ENCODE measurements at places on chromosomes 7 and 10.

- DNase-seq, result peak; percentile 42
Measured at GRCh38 chr7:111108496-111108895, 17.6 kb downstream of the LRRN3 start.

DNA sequence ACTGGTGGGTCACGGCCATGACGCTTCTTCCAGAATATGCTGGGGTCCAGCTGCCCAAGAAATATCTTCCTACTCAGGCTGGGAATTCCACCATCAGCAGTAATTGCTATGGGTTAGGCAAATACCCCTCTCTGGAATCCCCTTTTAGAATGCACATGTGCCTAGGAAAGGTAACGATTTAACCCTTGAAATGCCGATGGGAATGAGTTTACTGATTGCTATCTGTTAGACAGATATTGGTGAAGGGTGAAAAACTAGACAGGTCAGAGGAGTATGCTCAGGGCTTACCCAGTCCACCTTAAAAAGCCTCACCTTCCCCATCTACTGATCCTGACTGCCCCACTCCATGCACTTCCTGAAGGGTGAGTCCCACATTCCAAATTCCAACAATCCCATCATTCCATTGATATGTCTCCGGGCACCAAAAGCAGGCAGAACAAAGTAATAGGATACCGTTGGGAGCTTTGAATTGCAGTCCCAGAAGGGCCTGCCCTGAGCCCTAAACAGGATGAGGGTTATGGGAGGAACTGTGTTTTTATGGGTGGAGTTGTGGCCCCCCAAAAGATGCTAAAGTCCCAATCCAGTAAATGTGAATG is 59.3 kb downstream of the DLG5 start:
- DNase-seq, result peak; percentile 69

- peak; percentile 57 for DNase-seq
Measured at GRCh38 chr10:98041352-98042043, 11.1 kb upstream of the CRTAC1 start.

DNA sequence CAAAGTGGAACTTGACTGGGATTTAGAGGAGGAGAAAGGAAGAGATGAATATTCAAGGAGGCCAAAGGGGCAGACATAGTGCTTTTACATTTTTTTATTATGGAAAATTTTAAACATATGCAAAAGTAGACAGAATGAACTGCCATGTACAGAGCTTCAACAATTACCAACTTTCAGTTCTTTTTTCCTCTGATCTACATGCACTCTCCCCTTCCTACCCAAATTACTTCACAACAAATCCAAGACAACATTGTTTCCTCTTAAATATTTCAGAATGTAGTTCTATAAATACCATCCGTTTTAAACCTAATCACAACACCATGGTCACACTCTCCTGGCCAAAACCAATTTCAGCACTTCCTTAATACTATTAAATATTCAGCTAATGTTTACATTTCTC is 83.5 kb upstream of the FZD1 start:
- no peak for DNase-seq

DNA sequence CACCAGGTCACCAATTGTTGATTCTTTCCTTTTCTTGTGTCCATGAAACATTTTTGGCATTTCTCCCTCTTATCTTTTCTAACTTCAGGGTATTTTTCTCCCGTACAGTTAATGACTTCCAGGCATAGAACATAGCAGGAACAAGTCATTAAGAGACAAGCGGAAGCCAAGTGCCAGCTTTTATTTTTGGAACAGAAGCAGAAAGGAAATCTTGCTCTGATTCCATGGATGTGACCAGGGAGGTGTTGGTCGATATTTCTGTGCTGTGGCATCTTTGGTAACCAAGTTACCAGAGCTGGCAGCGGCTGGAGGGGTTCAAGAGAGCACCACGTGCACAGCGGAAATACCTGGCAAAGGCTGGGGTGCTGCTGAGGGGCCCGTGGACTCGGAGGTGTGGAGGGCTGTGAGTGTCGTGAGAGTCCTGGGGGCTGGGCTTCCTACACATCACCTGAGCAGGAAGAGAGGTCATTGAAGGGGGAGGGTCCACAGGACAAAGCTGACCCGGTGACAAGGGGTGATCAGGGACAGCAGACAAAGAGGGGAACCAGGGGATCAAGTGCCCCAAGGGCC is 1.8 kb downstream of the LLCFC1 start:
- DNase-seq, result no peak

DNA sequence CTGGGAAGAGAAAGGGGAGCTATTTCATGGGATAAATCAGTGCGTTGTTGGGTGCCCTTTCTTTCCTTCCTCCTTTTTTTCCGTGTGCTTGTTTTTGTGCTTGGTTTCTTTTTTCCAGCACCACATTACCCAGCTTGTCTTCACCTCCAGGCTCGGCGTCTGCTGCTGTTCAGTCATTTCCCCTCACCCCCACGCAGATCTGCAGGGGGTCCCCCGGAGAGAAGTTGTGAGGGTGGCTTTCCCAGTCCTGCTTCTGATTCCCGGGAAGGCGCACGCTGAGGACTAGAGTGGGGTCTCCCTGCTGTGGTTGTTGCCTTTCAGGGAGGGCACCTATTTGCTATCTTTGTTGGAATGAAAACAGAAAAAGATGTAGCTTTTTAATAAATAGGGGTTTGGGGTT is 1.6 kb downstream of the CAMK1D start:
- no peak for DNase-seq

DNA sequence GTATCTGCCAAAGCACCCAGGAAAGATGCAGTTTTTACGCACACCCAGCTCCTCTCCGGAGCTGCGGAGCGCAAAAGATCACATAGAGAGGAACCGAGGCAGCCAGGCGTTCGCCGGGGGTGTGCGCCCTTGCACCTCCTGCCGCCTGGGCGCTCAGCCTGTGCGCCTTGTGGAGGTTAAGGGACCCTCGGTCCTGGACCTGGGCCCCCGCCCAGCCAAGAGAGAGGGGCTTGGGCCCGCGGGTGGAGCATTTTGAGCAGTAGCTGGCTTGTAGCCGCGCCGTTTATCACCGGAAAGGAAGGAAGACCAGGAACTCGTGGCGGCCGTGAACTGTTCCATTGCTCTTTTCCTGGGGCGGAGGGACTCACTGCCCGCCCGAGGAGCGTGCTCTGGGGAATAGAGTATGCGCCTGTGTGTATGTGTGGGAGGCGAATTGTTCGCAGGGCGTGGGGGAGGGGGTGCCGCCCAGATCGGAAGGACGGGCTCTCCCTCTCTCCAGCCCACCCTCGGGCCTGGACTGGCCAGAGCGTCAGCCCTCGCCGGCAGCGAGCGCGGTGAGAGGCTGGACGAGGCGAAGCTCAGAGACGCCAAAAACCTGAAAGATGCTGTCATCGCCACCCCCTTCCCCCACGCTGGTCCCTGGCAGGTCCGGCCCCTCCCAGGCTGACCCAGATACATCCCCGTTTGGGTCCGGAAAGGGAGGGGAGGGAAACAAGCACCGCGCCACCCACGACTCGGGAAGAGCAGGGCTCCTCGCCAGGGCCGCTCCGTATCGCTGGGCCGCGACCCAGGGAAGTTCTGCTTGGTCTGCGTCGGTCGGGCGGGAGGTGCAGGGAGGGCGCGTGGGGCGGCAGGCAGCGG is 1.2 kb upstream of the WNT2 start:
- peak; percentile 73 for DNase-seq

GRCh38 chr7:82291931-82292330 is 151.6 kb downstream of the CACNA2D1 start:
- DNase-seq, result peak; percentile 19

DNA sequence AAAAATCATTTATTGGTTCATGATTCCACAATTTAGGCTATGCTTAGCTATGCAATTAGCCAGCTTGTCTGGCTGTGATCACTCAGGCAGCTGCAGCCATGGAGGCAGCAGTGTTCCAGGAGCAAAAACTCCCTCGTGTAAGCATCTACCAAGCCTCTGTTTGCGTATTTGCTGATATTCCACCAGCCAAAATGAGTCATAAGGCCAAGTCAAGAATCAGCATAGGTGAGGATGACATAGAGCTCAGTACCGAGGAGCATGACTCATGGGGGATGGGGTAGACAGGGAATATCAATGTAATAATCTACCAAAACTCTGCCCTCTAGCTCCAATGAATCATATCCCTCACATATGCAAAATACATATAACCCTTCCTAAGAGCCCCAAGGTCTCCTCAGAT is 63.3 kb downstream of the IMMP2L start:
- DNase-seq, result peak; percentile 69

DNA sequence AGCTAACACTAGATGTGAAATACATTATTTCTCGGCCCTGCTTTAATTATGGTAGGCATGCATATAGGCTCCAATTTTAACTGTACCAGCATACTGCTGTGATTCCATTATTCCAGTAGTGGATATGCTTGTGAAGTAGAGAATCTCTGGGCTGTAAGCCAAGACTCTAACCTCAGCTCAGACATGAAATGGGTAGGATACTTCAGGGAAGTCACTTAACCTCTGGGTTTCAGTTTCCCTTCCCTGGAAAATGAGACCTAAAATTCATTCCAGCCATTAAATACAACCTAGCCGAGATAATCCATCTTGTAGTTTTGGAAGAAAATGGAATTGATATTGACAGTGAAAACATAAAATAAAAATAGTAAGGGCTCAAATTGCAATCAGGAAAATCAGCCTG is 59.6 kb upstream of the TRIL start:
- peak; percentile 19 for DNase-seq

DNA sequence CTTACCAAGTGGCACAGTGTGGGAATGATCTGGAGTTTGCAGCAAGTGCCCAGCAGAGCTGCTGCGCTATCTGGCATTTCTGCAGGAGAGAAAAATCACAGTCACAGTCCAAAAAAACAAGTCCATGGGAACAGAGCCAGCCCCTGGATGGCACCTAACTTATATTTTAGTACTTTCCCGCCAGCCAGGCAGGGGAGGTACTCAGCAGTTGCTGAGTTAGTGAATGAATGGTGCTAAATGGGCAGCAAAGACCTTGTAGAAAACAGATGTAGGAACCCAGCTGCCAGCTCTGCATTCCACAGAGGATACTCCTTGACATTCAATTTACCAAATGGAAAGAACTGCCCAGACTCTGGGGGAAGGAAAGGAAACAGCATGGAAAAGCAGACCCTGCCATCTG is 54.5 kb downstream of the GSDME start:
- peak; percentile 18 for DNase-seq

DNA sequence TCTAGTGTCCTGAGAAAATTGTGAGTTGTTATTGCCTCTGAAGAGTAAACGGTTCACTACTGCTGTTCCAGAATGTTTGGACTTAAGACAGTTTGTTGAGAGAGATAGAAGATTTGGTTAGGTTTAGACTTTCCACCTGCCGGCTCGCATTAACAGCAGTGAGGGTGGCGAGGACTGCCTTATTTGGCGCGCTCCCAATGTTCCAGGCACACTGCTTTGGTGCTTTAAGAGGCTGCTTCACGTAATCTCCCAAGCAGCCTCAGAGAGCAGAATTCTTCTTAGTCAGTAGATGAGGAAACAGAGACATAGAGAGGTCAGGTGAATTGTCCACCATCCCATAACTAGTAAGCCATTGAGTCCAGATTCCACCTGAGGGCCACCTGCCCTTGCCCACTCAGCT is 41.1 kb downstream of the GLRX3 start:
- DNase-seq, result no peak

DNA sequence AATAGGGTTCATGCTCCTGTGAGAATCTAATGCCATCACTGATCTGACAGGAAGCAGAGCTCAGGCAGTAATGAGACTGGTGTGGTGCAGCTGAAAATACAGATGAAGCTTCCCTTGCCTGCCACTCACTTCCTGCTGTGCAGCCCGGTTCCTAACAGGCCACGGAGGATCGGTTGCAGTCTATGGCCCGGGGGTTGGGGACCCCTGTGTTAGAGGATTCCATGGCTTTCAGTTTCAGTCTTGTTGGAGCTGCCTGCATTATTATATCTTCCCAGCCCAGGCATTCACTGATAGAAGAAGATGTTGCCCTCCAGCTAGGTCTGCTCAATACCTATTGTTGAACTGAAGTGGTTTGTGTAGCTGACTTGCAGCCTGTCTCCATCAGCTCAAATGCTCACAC is 1298.8 kb downstream of the TYW1 start:
- DNase-seq, result no peak

DNA sequence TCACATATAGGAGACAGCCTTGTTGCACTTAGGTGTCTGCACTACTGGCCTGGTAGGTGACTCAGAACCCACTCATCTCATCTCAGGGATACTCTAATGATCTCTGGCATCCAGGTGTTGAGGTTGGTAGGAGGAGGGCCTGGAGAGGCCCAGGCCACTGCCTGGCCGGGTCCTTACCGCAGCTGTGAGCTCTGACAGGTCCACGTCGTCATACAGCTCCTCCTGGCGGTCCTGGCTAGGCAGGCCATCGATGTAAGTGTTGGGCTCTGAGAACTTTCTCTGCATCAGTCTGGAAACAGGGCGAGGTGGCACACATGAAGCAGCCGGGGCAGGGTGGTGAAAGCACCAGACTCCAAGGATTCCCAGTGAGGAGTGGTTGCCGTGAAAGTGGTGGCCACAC is 62.1 kb downstream of the VWA2 start:
- no peak for DNase-seq

DNA sequence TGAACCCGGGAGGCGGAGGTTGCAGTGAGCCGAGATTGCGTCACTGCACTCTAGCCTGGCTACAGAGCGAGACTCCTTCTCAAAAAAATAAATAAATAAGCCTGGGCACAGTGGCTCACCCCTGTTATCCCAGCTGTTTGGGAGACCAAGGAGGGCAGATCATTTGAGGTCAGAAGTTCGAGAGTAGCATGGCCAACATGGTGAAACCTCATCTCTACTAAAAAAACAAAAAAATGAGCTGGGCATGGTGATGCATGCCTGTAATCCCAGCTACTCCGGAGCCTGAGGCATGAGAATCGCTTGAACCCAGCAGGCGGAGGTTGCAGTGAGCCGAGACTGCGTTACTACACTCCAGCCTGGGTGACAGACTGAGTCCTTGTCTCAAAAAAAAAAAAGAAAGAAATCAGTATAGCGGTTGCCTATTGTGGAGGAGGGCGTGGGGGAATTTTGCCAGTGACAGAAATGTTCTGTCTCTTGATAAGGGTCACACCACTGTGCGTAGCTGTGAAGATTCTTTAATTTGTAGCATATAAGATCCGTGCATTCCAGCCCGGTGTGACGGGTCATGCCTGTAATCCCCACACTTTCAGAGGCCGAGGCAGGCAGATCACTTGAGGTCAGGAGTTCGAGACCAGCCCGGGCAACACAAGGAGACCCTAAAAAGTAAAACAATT is 17.9 kb upstream of the EIF3B start:
- DNase-seq, result no peak

GRCh38 chr10:62958980-62959379 is 142.8 kb upstream of the EGR2 start:
- DNase-seq, result no peak

GRCh38 chr10:119133949-119134348 is 30.0 kb downstream of the DENND10 start:
- no peak for DNase-seq

DNA sequence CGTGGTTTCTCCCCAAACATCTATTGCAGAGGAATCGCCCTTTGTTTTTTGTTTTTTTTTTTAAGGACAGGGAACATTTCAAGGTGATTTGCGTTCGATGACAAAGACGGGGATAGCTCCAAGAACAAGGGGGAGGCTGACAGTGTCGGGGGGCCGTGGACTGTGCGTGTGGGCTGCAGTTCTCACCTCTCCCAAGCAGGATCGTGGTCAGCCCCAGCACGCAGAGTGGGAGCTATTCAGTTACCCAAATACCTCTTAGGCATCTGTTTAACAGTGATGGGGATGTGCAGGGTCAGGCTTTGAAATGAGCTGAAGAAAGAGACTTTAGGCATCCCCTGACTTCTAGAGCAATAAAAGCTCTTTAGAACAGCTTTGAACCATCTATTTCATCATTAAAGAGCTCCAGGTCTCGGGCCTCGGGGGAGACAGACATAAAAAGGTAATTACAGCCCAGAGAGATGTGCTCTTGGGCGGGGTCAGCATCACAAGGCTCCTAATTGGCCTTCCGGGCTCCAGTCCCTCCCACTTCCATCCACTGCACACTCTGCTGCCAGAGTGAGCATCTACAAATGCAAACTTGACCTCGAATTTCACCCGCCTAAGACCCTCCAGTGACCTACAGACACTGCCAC is 97.3 kb downstream of the MYL10 start:
- peak; percentile 41 for DNase-seq
